Small intestine (tissue), 16 donors: ENCODE measurements at places on chromosomes 12 and 14.

GRCh38 chr12:68250454-68250853, 3.0 kb downstream of the IL22 start:
- no peak for DNase-seq

GRCh38 chr14:26394150-26394810, 203.6 kb downstream of the NOVA1 start:
- peak; percentile 31 for DNase-seq

GRCh38 chr12:6540181-6540877, 6.0 kb downstream of the GAPDH start:
- DNase-seq: peak; percentile 96

DNA sequence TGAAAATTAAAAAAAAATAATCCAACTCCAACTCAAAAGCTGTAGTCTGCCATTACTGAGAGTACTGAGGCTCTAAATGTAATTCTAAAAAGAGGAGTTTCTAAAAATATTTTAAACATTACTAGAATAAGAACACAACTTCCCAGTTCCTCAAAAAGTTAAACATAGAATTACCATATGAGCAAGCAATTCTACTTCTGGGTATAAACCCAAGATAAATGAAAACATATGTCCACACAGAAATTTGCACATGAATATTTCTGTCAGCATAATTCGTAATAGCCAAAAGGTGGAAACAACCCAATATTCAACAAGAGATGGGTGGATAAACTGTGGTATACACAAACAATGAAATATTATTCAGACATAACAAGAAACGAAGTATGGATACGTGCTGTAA, 15.0 kb upstream of the NR2C1 start:
- DNase-seq: no peak

DNA sequence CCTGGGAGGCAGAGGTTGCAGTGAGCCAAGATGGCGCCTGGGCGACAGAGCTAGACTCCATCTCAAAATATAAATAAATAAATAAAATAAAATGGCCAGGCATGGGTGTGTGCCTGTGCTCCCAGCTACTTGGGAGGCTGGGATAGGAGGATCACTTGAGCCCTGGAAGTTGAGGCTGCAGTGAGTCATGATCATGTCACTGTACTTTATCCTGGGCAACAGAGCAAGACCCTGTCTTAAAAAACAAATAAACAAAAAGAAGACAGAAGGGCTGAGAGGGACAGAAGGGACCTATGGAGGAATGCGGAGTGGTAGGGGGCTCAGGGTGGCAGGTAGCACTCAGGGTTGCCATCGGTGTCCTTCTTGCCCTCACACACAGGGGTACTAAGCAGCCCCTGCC, 40.8 kb downstream of the PRPF40B start:
- no peak for DNase-seq

DNA sequence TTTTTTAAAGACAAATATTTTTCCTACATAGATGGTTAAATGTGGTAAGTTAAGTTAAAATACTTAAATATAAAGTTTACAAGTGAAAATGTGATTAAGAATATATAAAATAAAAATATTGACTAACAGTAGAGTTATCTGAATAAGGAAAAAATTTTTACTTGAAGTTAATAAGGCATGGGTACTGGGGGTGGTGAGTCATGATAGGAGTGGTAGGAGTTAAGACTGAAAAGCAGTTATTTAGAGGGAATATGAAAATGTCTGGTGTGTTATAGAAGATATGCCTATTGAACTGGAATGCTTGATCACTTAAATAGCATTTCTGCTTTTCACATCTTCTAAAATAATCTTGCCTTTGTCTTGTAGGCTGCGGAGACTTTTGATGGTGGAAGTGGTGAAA, 68.7 kb downstream of the CCDC91 start:
- DNase-seq: no peak

- no peak for DNase-seq
These were observed 53.0 kb upstream of the RPH3A start for GRCh38 chr12:112738531-112738930.

GRCh38 chr12:48994224-48995085, 4.7 kb downstream of the DDN start:
- DNase-seq: peak; percentile 16

DNA sequence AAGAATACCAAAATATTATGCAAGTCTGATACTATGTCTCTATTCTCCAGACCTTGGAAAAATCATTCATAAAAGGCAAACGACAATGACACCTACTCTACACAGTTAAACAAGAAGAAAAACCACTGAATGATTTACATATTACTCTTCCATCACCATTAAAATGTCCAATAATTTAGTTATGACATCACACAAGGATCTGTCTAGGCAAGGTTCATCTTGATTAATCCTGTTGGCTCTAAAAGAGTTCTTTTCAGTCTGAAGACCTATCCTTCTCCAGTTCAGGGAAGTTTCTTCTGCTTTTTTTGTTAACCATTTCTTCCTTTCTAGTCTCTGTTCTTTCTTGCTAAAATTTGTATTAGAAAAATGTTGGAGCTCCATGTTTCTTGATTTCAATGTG, 64.0 kb downstream of the OSBPL8 start:
- no peak for DNase-seq

DNA sequence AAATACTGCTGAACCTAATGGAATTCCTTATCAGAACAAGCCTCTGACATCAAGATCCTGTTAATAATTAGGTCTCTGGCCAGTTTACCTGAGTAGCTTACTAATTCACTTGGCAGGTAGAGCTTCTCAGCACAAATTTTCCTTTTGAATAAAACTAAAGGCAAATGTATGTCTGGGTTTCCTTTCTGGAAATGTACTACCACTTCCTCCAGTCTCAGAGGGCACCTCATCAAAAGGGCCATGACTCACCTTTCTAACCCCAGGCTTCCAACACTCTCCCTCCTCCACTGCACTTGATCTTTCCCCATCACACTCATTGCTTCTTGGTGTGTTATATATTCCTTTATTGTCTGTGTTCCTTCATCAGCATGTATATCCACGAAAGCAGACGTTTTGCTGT, 90.5 kb downstream of the SLC2A13 start:
- peak; percentile 29 for DNase-seq

GRCh38 chr12:100302081-100302480, 35.1 kb downstream of the SCYL2 start:
- DNase-seq: no peak

- DNase-seq: no peak
These were observed 4.7 kb downstream of the B3GNT4 start for GRCh38 chr12:122208073-122208820.

DNA sequence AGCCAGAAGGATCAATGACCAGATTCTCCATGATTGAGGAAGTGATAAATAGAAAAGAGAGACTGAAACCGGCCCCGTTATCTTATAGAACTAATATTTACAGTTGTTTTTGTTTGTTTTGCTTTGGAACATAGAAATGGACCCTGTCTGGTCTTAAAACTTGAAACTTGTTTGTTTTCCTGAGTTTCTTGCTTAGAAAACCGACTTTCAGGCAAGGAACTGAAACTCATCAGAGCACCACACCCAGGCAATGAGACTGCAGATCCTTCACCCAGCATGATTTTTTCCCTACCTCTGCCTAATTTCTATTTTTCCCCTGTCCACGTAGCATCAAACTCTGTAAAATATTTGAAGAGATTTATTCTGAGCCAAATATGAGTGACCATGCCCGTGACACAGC, 10.6 kb upstream of the CLEC12A start:
- DNase-seq: no peak

DNA sequence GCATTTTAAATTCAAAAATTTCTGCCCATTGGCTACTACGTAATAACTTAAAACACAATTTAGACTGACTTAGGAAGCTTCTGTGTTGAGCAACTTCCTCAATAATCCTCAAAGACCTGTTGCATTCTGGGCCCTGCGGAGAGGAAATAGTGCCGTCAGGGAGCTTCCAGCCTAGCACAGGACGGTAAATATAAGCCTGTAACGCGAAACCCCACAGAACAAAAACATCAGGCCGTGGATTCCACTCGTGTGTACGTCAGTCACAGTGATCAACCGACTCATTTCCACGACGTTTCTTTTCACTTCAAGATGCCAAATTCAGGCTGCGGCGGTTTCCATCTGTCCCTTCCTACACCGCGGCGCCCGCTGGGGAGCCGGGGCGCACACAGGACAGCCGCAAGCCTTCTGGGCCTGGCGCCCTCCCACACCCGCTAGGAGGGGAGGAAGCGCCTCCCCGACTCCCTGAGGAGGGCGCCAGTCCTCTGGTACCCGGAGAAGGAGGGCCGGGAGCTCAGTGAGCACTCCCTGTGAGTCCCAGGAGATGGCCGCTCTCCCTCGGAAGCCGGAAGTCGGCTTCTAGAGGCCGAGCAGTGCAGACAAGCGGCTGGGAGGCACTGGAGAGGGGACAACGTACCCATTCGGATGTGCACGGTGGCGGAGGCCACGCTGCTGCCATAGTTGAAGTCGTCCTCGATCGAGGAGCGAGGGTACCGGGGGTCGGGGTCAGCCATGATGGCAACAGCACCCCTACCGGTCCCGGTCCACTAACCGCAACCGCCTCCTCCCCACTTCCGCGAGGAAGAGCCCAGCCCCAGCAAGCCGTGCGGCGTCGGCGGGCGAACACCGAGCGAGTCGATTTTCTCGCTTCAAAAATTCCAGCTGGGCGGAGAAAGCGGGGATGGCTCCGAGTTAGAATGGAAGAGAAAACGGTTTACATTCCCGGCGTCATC, at the start of gene TMBIM4:
Gene TMBIM4, minus strand, starts transcription at position 776 of the 950 bp plus-strand sequence. Its CDS starts 45 bp downstream, at position 731.
- peak; percentile 96 for DNase-seq

- DNase-seq: peak; percentile 54
These were observed 101.0 kb downstream of the LRIG3 start for GRCh38 chr12:58819345-58819744.
